Activated naive CD4-positive, alpha-beta T cell treated with anti-CD3 and anti-CD28 coated beads, Interleukin-2, amount 50 U/mL, for 16 hours (primary cell): ENCODE measurements at places on chromosomes 4 and X.

DNA sequence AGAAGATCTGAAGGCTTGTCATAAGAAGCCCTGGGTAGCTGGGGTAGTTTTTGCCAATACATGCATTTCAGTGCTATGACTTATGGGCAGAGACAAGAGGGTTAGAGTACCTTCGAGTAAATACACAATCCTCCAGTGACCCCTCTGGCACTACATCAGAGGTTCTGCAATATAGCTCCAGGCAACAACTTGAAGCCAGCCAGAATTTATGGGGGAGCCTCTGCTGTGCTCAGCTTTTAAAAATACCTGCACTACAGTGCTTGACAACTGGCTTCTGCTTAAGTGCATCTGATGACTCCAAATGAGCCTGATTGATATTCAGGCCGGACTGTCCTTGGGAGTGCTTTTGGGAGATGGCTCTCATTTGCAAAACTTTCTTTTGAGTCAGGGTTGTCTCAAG lies 44.9 kb upstream of the SMAD1 start:
- DNase-seq, result no peak

DNA sequence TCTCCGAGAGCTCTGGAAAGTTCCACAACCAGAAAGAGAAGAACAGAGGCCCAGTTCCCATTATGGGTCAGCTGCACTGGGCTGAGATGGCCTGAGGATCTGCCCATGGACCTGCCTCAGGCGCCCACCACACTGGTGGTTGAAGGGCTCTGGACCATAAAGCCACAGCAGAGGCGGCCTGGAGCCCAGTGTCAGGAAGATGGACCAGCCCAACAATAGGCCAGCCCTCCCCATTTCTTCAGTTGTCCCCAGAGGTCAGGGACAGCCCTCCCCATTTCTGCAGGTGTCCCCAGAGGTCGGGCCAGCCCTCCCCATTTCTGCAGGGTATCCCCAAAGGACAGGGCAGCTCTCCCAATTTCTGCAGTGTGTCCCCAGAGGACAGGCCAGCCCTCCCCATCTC lies 37.2 kb upstream of the C4orf50 start:
- DNase-seq, result no peak

DNA sequence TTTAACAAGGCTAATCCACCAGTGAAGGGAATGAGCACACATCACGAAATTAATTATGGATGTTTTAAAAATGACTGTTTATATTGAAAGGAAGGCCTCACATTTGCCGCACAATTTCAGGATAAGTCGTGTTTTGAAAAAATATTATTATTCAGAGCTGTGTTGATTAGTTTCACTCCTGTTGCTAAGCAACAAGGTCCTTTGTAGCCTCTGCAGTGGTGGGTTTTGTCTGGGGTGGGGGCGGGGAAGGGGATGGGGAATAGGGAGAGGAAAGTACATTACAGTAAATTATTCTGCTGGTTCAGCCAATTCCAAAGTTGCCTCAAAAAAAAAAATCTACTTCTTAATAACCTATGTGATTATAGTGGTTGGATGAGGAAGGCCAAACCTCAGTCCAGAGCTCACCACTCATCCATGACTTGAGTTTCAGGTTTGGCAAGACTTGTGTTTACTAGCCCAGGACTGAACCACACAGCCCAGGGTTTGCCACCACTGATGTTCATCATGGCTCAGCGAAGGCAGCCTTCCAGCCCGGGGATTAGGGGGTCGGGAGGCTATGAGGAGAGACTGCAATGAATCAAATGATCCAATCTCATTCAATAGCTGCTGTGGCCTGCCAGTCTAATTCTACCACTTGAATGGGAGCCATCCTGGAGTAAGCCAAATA lies 162.5 kb upstream of the ATP6AP2 start:
- no peak for DNase-seq

DNA sequence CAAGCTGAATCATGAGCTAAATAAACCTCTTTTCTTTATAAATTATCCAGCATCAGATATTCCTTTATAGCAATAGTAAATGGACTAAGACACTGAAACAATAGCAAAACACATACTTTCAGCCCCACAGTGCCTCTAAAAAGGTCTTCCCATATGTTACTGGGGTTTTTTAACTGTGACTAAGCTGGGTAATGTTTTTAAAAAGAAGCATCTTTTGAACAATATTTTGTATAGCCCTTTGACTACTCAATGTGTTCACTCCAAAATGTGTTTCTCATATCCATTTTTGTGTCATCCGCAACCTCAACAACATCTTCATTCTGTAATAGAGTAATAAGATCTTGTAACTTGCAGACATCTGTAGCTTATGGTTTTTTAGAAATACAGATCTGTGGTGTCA lies 218.7 kb upstream of the S100G start:
- DNase-seq, result no peak

DNA sequence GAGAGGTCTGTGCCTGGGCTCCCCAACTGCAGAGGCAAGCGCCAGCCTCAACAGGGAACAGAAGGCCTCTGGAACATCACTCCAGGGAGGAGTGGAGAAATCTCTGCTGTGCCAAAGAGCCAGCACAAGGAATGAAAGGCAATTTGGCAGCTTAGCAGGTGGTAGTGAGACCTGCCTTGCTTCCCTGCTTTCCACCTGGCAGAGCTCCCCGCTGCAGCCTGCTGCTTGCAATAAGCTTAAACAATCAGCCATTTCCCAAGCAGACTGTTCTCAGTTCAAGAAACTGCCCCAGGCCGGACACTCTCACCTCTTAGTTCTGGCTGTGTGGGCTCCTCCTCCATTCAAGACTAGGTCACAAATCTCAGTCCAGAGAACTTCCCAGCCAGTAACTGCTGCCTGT lies 370.6 kb downstream of the MAGEB5 start:
- DNase-seq, result no peak

DNA sequence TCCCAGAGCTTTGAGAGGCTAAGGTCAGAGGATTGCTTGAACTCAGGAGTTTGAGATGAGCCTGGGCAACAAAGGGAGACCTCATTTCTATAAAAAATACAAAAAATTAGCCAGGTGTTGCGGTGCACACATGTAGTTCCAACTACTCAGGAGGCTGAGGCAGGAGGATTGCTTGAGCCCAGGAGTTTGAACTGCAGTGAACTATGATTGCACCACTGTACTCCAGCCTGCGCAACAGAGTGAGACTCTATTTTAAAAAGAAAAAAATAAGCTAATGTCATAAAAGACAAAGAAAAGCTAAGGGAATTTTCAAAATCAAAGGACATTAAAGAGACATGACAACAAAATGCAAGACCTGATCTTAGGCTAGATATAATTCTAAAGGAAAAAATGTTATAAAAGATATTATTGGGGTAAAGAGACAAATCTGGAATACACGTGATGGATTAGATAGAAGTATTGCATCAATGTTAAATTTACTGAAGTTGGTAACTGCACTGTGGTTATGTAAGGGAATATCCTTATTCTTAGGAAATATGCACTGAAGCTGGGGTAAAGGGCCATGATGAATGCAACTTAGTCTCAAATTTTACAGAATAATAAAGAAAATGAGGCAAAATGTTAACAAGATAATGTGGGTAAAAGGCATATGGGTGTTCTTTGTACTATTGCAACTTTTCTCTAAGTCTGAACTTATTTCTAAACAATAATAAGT lies 75.2 kb downstream of the SPRY1 start:
- no peak for DNase-seq

DNA sequence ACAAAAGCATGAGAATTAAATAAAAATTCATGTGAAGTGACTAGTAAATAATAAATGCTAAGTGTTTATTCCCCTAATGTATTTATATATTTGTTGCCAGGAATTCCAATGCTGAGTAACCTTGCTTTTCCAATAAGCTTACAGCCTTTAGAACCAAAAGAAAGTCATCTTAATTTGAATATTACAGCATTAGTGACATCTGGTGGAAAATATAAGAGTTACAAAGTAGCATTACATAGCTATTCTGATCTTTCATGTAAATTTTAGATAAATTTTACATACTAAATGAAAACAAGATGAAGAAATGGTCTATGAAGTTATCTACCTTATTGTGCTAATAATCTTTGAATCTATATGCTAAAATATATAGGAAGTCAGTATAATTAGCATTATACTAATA lies 10.4 kb downstream of the MAD2L1 start:
- no peak for DNase-seq

DNA sequence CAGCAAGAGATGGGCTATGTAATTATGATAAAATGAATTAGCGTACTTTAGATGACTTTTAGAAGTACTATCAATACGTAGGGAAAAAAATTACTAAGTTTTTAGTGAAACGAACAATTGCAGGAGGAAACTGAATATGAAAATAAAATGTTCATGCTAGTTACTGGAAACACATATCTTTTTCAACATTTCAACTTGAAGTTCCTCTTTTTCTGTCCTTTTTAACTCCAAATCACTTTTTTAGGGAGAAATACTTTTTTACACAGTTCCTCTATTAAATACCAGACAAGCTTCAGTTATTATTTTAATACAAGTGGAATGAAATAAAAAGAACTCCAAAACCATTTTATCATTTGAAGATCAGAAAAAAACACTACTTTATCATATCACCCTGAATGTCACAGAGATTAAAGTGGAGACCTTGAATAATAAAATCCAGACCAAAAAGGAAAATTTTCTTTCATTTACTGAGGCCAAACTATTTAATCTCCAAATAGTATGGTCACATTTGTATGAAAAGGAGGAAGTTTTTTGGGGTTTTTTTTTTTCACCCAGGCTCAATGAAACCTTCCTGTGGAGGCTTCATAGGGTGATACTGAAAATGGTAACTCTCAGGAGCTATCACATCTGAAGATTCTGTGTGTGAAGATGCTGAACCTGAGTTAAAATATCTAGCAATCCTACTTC lies 306.2 kb downstream of the INPP4B start:
- DNase-seq, result no peak

GRCh38 chr4:16916031-16916430 lies 17.6 kb upstream of the LDB2 start:
- DNase-seq, result no peak

DNA sequence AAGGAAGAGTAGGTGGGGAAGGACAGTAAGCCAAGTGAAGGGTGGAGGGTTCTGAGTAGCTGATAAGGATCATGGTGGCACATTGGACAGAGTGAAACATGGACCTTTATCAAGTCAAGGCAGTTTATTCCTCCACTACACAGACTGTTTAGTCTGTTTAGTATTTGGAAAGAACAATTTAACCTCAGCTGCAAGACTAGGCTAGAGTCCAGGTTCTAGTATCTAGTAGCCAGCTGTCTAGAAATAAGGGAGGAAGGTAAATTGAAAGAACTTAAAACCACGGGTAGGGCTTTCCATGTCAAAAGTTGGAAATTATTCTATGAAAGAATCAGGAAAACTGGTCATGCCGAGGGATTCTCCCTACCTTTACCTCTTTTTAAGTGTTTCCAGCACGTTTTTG lies 140.1 kb upstream of the MED14 start:
- DNase-seq, result no peak

- no peak for DNase-seq
Observed at GRCh38 chr4:71691416-71692073, 92.3 kb downstream of the GC start.

- DNase-seq, result no peak
Observed at GRCh38 chrX:148499638-148500422, 587 bp upstream of the AFF2 start.

DNA sequence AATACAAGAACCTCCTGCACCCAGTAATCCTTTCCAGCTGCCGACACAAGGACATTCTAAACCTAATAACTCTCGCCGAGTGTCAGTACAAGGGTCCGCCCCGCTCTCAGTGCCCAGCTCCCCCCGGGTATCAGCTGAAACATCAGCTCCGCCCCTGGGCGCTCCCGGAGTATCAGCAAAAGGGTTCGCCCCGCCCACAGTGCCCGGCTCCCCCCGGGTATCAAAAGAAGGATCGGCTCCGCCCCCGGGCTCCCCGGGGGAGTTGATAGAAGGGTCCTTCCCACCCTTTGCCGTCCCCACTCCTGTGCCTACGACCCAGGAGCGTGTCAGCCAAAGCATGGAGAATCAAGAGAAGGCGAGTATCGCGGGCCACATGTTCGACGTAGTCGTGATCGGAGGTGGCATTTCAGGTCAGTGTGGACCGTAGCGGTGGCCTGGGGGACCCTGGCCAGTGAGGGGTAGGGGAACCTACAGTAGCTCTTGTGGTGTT lies at the start of gene MAOA:
TSS of gene MAOA (plus strand) at position 295 of the 490 bp plus-strand sequence. CDS start at position 338, 43 bp downstream.
- DNase-seq, result peak; percentile 32

DNA sequence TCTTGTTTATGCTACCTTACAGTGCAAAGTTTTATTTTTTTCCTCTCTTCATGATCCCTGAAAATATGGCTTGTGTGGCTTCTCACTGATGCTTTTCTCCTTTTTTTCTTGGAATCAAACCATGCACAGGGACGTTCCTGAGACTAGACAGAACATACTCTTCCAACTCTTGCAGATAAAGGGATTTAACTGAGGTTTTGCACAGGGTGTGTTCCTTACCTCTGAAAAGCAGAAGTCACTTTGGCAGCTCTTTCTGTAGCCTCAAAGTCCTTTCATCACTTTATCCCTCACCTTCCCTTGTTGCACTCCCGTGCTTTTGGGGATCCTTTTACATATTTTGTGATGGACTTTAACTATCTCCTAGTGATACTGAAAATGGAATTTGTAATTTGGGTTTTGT lies 300.1 kb downstream of the SPRY1 start:
- no peak for DNase-seq

- DNase-seq, result no peak
Observed at GRCh38 chrX:119228512-119229252, 7.4 kb upstream of the PGRMC1 start.

- no peak for DNase-seq
Observed at GRCh38 chrX:30489323-30489722, 88.2 kb downstream of the TASL start.

GRCh38 chrX:135740681-135741149 lies 27.3 kb downstream of the CT45A1 start:
- DNase-seq, result peak; percentile 39

DNA sequence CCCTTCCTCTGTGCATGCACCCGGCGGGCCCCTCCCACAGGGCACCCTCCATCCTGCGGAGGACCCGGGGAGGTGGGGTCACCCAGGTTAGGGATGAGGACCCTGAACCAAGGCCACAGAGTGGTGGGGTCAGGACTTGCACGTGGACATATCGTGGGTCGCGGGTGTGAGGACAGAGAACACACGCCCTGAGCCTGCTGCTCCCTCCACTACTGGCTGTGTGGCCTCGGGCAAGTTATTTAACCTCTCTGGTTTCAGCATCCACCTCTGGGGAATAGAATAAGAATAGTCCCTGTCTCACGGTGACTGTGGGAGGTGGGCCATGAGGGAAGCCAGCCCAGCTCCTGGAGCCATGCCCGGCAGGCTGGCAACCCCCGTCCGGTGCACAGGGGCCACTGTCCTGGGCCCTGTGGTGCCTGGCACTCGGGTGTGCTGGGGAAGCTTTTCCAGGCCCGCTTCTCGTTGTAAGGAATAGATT lies 5.1 kb downstream of the PSAPL1 start:
- peak; percentile 6 for DNase-seq
